Left lung (tissue), 14 donors: ENCODE measurements at places on chromosomes 2 and 18. TPM values are rescaled to one million over a fixed set of nuclear protein-coding genes. Genes with fewer than 3 reads are reported as not detected.

GRCh38 chr2:78701546-78701945 lies 324.0 kb upstream of the REG3G start:
- DNase-seq, result peak; percentile 56

DNA sequence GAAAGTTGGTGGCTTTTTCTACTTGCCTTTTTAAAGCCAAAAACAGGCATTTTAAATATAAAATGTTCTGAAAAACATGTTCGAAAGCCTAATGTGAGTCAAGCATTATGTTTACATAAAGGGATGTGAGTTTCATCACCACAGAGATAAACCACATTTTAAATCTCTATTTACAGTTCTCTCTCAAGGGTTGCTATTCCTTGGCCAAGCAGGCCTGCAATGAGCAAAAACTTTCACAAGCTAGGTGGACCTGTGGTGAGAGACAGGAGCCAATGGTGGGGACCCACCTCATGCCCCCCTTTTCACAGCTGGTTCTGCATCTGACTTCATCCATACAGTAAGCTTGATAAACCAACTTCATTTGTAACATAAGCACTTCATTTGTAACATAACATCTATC lies 65.1 kb downstream of the CUL3 start:
- peak; percentile 35 for DNase-seq

GRCh38 chr2:73851274-73851673 lies 22.5 kb downstream of the STAMBP start:
- DNase-seq, result no peak

Gene PKDCC
- 63.1 TPM for total RNA-seq

DNA sequence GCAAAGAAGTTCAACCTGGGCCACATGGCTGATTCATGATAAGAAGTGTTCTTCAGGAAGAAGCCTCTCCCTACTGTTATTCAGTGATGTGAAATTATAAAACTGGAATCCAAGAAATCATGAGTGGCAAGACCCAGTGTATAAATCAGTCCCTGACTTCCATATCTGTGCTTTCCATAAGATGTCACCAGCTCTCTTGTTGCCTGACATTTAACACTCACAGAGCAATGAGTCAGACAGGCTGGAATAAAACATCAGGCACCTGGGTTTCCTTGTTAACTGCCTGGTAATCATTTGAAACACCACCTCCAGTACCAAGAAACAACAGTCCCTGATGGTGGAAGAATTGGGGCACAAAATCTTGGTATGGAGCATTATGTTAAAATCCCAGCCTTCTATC lies 76.1 kb downstream of the SCG2 start:
- no peak for DNase-seq

- no peak for DNase-seq
Observed at GRCh38 chr2:168748461-168748860, 54.0 kb upstream of the NOSTRIN start.

DNA sequence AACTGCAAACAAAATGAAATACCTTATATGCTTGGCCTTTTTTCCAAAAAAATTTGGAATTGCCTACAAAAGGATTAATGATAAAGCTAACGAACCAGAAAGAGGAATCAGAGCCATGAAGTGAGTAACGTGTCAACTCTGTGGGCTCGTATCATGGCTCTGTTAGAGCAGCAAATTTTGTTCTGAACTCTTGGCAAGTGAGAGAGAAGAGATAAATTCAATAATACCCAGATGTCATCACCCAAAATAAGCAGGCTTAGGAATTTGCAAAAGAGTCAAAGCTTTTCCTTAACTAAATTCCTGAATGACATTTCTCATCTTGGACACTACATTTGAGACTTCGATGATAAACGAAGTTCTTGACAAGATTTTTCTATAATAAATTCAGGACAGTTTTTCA lies 4.4 kb downstream of the TXNDC2 start:
- DNase-seq, result no peak

DNA sequence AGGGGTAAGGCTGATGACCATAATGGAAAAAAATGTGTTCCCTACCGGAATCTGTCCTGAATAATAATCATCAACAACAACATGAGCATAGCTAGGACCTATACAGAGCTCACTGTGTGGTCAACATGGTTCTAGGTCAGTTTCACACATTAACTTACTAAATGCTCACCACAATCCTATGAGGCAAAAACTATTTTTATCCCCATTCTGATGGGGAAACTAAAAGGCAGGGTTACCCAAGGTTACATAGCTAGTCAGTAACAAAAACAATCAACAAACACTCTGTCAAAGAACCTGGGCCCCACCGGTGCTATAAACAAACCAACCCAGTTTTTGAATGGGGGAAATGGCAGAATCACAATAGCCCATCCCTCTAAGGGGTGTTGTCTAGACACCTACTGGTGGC lies 40.1 kb downstream of the AOX1 start:
- no peak for DNase-seq
